ENCODE measurements at places on chromosomes 2 and 18. TPM values are rescaled to one million over a fixed set of nuclear protein-coding genes. Genes with fewer than 3 reads are reported as not detected.

GRCh38 chr18:23609390-23610023 lies 23.2 kb upstream of the NPC1 start:
- DNase-seq: no peak

DNA sequence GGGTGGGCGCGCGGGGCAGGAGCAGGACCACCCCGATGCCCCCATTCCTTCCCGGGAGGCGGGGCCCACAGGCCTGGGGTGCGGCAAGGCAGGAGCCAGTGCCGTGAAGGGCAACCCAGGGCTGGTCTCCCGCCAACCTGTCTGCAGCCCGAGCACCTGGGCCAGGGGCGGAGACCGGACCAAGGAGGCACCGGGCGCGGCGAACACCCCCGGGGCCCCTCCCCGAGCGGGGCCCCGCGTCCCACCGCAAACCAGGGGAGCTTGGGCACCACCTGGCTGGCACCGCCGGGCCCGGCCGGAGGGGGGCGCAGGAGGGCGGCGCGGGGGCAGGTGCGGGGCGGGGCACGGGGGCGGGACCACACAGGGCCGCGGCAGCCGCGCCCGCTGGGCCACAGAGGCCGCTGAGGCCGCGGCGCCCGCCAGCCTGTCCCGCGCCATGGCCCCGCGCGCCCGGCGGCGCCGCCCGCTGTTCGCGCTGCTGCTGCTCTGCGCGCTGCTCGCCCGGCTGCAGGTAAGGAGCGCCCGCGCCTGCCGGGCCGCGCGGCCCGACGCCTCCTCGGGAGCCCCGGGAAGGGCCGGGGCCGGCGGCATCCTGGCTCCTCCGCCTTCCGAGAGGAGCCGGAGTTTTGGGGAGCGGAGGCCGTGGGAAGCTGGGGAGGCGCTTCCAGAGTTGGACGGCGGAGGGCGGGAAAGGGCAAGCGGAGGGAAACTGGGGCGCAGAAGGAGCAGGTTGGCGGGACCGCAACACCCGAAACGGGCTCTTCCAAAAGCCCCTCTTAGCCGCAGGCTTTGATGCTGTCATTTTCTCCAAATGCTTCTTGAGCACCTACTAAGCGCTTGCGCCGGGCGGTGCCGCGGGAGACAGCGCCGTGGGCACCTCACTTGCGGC lies at the start of gene TNFRSF11A:
Gene TNFRSF11A, plus strand, starts transcription at position 394 of the 889 bp plus-strand sequence. Its CDS starts 43 bp downstream, at position 437.
- DNase-seq: no peak

- no peak for DNase-seq
Measured at GRCh38 chr2:201824212-201824611, 17.9 kb downstream of the CDK15 start.

DNA sequence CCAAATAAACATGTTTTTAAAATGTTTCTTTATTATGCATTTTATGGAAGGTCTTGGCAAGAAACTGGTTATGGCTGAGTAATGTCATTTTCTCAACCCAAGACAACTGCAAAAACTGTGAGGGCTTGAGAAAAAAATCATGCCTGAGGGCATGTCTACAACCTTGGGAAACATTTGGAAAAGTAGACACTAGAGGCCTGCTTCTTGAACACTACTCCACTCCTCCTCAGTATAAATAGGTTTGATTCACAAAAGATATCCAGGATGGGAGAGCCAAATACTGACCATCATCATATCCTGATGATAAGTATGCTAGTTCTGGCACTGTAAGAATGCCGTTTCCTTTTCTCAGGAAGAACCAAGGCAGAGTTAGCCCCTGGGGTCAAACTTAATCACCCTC lies 71.1 kb downstream of the OSR1 start:
- DNase-seq: no peak

DNA sequence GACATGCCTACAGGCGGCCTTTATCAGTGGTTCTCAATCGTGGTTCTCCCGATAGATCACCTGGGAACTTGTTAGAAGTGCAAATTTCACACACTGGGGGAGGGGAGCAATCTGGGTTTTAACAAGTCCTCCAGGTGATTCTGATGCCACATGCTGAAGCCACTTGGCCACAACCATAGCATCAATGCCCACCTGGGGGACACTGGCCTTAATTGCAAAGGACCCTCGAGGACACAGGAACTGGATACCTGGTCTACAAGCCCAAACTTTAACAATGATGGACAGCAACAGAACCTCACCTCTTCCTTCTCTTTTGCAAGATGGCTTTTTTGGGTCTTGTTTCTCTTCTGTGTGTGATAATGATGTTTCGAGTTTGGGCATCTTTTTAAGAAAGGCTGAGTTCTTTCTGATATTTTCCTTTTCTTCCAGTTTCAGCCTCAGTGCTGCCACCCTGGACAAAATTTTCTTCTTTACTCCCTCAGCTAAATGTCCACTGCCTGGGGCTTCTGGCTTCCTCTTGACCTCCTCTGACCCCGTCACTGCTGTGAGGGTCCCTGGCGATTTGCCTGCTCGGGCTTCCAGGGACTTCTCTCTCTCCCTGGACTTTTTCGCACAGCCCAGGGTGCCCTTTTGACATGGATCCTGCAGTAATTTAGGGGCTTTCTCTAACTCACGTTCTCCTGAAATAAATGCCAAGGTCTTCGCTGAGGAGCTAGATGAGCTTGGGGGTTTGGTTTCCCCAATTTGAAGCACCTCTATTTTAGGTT lies 94.2 kb downstream of the ALPK2 start:
- no peak for DNase-seq

DNA sequence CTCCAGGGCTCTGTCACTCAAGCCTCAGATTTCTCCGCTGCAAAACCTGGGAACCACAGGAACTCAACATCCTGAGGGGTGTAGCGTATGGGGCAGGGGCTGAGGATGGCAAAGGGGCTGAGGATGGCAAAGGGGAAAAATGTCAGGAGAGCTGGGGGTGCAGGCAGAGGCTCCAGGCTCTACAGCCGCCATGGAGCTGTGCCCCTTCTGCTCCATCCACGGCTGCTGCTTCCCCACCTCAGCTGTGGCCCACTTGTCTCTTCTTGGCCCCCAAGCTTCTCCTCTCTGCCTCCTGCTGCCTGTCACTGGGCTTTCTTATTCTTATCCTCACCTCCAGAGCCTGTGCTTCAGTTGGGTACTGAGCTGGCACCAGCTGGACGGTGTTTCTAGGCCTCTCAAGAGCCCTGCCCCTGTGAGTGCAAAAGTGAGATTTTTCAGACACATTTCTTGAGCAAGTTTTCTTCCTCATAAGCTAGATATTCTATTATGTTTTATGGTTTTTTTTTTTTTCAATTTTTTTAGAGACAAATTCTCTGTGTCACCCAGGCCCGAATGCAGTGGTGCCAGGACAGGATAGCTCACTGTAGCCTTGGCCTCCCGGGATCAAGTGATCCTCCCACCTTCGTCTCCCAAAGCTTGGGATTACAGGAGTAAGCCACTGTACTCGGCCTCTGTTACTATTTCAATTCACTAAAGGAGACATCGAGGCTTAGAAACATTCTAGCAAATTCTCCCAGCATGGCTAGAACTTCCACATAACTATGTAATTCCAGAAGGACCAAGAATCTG lies 49.0 kb downstream of the MARCO start:
- no peak for DNase-seq

DNA sequence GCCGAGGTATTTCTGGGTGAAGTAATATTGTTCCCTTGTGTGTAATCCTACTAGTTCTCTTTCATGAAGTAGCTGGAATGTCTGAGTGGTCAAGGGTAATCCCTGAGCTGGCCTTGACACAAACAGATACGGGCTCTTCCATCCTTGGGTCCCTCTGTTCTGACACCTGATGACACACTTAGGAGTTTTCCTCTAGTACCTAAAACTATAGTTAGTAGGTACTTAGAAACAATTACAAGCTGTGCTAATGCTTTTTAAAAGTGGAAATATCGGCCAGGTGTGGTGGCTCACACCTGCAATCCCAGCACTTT lies 59.2 kb upstream of the IL1R1 start:
- no peak for DNase-seq

DNA sequence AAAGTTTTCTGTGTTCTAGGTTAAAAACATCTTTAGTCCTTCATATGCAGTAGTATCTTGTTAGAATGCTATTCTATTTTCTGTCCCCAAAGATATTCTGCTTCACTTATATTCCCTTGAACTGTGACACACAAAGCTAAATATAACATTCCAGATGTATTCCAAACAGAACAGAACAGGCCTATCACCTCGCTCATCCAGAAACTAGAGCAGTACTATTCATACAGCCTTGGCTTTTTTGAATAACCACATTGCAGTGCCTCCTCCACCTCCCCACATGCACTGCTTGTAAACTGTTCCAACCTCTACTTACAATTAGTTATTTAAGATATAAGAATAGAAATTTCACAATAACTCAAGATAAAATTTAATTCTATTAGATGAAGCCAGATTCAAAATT lies 196.8 kb downstream of the EXOC6B start:
- DNase-seq: no peak

DNA sequence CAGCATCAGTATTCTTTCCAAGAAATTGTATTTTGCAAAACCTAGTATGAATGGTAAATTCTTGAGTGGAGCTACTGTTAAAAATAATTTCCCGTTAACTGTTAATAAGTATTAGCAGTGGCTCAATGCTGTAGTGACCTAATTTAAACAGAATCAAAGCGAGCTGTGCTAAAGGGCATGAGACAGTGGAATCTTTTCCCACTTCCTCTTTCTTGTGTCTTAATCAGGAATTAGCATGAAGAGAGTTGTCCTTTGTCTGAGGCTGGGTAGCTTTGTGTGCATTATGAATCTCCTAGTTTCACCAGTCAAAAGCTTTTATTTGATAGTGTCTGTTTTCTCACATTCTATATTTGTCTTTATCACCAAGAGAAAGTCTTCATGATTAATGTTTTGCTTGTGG lies 298.8 kb upstream of the GCFC2 start:
- no peak for DNase-seq

- DNase-seq: no peak
Measured at GRCh38 chr2:217970206-217970605, 32.6 kb downstream of the TNS1 start.

GRCh38 chr2:235238537-235238936 lies 255.3 kb upstream of the AGAP1 start:
- DNase-seq: no peak

GRCh38 chr2:64932371-64933216 lies 56.6 kb upstream of the SLC1A4 start:
- DNase-seq: no peak

DNA sequence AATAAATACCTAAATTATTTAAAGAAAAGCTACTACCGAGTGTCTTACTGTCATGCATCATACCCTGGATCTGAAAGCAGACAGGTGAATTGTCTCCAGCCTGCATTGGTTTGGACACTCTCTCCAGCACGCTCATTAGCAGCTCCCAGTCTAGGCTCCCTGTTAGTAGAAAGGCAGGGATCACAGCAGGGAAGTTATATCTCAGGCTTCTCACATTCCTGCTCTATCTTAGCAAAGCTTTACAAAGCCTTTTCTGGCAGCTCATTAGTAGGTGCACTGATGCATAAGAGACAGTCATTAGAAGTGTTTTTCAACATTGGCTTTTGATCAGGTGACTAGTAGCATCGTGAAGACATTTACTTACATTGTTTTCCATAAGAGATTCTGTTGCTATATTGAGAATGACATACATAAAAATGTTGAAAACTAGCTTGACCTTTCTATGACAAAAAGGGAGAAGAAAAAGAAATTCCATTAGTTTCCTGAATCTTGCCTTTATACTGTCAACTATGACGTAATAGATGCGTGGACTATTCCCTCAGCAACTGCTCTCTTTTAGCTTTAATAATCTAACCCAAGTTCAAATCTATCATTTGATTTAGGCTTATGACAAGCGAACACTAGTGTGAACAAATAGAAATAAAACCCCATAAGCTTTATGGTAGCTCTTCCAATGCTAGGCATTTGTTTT lies 408.7 kb upstream of the KCNH7 start:
- no peak for DNase-seq

DNA sequence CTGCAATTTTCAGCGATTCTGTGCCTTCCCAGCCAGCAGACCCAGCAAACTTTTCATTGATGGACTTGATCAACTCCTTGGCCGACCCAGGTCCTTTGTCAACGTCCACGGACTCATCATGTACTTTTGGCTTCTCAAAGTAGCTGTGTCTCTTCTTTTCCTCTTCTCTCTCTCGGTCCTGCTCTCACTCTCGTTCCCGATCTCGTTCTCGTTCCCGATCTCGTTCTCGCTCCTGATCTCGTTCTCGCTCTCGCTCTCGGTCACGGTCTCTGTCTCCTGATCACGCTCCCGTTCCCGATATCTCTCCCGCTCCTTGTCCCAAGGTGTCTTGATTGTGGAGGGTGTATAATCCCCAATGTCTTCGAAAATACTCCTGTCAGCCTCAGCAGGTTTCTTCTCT lies 219.5 kb upstream of the FANCL start:
- DNase-seq: no peak

GRCh38 chr2:131044075-131044756 lies 49.0 kb downstream of the FAM168B start:
- no peak for DNase-seq

DNA sequence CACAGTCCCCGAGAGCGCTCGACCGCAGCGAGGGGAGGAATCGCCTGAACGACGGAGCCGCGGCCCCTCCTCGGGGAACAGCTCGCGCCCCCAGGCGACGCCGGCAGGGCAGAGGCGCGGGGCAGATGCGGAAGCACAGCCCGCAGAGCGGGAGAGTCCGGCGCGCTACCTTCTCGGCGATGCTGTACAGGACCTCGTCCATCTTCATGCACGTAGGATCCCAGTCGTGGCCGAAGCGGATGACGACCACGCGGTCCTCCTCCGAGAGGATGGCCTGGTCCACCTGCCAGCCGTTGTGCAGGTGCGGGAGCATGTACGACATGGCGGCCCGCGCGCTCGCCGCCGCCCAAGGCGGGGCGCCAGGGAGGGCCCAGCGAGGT lies 302 bp downstream of the TXNL4A start:
- DNase-seq: peak; percentile 50

DNA sequence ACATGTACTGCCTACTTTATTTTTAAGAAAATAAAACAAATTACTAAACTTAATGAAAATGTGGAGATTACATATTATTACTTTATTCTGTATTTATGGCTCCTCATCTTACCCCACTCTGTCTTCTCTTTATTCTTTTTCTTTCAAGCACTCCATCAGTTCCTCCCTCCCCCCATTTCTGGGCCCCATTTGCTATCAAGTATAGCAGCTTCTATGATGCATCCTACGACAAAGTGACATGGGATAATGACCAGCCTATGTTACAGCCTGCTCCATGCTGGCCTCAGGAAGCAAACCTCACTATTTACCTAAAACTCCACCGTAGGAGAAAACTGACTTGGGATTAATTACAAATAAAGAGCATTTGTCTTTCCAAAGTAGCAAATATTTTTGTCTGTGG lies 58.8 kb downstream of the RND3 start:
- no peak for DNase-seq

DNA sequence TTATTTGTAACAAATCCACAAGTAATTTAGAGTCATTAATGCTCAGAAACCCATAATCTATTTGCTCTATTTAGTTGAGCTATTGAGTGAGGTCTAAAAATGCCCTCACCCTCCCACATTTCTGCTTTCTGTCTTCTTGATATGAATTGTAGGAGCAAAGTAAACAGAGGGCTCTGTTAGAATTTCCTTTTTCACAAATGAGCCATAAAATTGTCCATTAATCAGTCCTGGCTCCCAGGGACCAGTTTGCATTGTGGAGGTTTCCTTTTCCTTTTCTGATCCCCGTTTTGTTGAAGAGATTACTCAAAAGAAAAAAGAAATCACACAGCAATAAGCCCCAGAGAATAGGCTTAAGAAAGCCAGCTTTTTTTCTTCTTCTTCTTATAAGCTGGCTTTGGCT lies 476.7 kb downstream of the EPHA4 start:
- no peak for DNase-seq

ZAP70 gene
- polyA plus RNA-seq: 2.2 TPM

RTP5 gene
- polyA plus RNA-seq: not detected

CRYGD gene
- not detected for polyA plus RNA-seq

CPLX4 gene
- polyA plus RNA-seq: 0.13 TPM

VWC2L gene
- polyA plus RNA-seq: 0.18 TPM

OR6B2 gene
- not detected for polyA plus RNA-seq

GALNT5 gene
- 0.70 TPM for polyA plus RNA-seq

SYT4 gene
- 0.38 TPM for polyA plus RNA-seq

MARCHF4 gene
- polyA plus RNA-seq: 0.08 TPM

TDRD15 gene
- polyA plus RNA-seq: not detected
